Activated T-helper 1 cell treated with Interleukin-2 at 50 U/mL for 16 hours (primary cell): ENCODE measurements at places on chromosomes 1 and 21.

- no peak for DNase-seq
Measured at GRCh38 chr1:206521694-206522402, 14.5 kb downstream of the RASSF5 start.

DNA sequence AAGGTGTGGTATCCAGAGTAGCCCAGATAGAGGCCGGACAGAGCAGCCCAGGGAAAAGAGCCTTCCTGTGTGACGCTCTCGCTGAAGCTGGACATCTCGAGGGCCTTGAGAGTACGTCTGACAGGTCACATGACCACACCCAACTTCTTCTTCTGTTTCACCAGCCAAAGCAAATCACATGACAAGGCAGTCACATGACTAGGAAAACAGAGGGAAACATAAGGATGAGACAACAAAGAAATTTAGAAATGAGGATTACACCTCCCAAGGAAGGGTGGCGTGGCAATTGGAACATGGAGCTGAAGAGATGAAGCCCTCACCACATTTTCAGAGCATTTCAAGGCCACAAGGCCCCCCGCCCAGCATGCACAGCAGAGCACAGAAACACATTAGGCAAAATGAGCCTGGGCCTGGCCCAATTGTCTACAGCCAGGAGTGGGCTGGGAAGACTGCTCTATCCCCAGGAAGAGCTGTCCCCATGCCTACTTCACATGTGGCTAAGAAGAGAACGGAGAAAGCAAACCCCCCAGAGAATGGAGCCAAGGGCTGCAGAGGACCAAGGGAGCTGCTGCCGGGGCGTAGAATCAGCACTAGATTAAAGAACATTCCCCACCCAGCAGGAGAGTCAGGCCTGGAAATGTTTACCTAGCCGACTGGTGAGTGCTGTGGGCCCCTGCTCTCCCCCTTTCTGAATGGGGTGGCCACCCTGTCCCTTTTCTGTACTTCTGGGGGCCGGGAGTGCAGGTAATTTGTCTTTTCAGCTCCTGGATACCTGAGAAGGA, 305.1 kb downstream of the NPHP4 start:
- DNase-seq: no peak

- no peak for DNase-seq
Measured at GRCh38 chr1:78279051-78279450, 211.7 kb upstream of the PTGFR start.

- DNase-seq: no peak
Measured at GRCh38 chr1:226017070-226017469, 17.9 kb upstream of the SDE2 start.

GRCh38 chr1:16119504-16119903, 36.4 kb downstream of the EPHA2 start:
- DNase-seq: no peak

DNA sequence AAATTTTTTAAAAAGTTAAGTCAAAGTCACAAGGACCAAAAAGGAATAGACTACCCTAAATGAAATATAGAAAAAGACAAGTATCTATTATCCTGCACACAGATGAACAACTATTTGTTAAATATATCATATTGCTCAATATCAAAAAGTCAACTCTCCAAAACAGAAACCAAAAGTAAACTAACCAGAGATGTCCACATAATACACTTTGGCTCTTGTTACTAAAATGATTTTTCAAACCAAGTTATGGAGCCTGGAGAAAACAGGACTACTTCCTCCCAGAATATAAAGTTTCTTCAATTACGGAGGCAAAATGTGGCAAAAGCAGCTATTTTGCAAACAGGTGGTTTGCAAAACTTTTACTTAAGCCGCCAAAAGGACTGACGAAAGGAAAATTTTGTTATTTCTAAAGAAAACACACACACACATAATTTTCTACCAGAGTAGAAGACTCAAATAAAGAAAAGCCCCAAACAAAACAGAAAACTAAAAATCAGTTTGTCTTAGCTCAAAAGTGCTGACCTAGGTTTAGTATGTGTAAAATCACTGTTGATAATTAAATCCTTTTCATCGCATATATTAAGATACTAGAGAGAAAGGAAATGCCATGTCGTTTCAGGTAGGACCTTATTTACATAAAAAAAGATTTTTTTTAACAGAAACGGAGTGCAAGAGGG, 1.1 kb downstream of the DPYD start:
- no peak for DNase-seq

DNA sequence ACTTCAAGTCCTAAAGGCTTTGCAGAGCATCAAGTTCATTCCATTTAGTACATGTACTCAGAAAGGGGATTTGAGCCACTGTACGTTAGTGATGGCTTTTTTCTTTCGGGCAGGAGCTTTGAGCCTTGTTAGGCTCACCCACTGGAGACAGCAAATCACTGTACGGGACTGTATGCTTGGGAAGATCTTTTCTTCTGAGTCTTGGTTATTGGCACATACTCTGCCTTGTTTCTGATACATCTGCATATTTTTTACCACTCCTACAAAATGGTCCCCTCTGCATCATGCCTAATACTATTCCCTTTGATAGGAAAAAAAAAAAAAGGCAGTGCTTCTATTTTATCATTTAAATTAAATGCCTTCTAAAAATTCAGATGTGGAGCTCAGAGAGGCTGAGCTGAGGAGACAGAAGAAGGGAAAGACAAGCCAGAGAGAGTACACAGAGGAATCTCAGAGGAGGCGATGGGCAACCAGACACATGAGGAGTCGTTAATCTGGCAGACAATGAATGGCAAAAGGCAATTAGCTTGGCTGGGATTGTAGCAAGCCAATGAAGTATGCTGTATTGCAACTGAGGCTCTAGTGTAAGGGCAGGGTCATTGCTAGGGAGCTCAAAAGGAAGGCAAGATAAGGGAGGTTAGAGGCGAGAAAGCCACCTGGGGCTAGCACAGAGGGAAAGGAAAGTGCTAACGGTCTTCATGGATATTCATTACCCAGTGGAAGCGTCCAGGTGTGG, 39.4 kb downstream of the PHC2 start:
- no peak for DNase-seq

DNA sequence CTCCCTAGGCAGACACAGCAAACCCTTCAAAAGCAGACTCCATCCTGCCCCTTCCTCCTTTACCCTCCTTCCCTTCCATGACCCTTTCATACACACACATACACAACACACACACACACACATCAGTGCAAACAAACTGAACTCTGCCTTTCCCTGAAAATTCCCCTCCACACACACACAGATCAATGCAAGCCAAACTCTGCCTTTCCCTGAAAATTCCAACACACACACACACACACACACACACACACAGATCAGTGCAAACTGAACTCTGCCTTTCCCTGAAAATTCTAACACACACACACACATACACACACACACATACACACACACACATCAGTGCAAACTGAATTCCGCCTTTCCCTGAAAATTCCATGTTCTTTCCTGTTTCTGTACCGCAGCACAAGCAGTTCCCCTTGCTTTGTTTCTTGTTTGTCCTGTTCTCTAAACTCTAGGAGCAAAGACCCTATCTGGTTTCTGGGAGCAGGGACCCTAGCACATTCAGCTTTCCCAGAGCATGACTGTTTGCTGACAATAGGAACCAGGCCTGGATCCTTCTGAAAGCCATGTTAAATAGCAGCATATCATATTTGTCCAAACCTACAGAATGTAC, 91.0 kb downstream of the PTPN14 start:
- no peak for DNase-seq

- DNase-seq: no peak
Measured at GRCh38 chr1:85203573-85204171, 2.9 kb upstream of the SYDE2 start.

- DNase-seq: no peak
Measured at GRCh38 chr1:26221094-26221493, 12.9 kb upstream of the CEP85 start.

- no peak for DNase-seq
Measured at GRCh38 chr1:153058826-153059784, 1.8 kb upstream of the SPRR2A start.

GRCh38 chr1:36203554-36204346, 20.5 kb upstream of the THRAP3 start:
- DNase-seq: no peak

- DNase-seq: no peak
Measured at GRCh38 chr1:53878492-53879105, 11.0 kb downstream of the YIPF1 start.

DNA sequence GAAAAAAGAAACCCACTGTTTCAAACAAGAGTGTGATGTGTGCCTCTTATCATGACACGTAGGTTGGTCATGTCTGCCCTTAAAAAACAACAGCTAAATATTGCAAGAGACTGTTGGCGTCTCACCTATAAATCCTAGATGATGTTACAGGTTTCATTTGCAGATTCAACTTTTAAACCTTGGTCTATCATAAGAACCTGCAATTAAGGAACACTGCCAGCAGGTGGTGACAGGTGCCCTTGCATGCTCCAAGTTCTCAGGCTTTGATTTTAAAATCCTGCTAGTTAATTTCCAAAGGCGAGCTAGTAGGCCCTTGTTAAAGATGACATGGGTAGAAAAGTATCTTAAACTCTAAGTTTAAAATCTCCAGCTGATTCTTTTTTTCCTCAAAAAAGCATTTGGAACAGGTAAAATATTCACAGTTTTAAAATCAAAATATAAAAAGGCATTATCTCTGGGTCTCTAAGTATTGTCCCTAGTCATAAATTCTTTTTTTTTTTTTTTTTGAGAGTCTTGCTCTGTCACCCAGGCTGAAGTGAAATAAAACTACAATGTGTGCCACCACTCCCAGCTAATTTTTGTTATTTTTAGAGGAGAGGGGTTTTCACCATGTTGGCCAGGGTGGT, 39.1 kb downstream of the CLSTN1 start:
- peak; percentile 33 for DNase-seq

GRCh38 chr1:7120863-7121621, 335.8 kb downstream of the CAMTA1 start:
- DNase-seq: no peak

GRCh38 chr1:223710179-223711133, 1.9 kb upstream of the CAPN2 start:
- no peak for DNase-seq

- no peak for DNase-seq
Measured at GRCh38 chr1:59122527-59122926, 174.4 kb upstream of the FGGY start.

DNA sequence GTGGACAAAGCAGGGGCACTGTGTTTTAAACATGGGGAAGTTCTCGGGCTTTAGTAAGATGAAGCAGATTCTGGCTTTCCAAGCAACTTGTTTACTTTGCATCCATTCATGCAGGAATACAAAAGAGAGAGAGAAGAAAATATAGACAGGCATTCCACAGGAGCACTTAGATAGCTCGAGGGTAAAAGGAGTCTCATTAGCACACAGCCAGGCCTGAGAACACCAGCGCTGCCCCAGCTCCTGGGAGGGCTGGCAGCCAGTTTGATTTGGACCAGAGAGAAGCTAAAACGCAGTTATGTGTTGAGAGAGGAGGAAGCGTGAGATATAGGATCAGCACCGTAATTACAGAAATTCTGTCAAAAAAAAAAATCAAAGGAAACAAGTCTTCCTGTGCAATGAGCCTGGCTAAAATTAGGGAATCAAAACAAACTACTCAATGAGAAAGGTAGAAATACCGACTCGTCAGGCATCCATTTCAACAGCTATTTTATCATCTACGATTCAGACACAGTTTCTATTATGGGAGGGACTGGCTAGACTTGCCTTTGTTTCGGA, 68.2 kb downstream of the CLSTN1 start:
- DNase-seq: no peak

GRCh38 chr1:35708952-35709351, 9.7 kb downstream of the C1orf216 start:
- DNase-seq: no peak

- DNase-seq: no peak
Measured at GRCh38 chr1:65221638-65222339, 73.8 kb downstream of the AK4 start.

DNA sequence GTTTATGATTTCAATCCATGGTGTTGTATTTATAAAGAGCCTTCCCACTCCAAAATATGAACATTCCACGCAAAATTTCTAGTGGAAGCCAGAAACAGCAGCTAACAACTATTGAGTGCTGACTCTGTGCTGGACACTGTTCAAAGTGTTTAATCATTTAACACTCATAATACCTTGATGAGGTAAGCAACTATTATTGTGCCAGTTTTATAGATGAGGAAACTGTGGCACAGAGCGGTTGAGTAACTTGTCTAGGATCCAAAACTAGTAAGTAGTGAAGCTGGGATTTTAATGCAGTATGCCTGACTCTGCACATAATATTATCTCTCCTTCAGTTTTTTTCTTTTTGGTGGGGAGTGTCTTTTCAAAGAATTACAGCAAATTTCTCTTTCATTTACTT, 228.3 kb downstream of the SLC35F3 start:
- DNase-seq: no peak

GRCh38 chr1:173869021-173869359, 810 bp downstream of the ZBTB37 start:
- DNase-seq: no peak

- DNase-seq: peak; percentile 67
Measured at GRCh38 chr1:234772345-234773147, 162.6 kb upstream of the IRF2BP2 start.

DNA sequence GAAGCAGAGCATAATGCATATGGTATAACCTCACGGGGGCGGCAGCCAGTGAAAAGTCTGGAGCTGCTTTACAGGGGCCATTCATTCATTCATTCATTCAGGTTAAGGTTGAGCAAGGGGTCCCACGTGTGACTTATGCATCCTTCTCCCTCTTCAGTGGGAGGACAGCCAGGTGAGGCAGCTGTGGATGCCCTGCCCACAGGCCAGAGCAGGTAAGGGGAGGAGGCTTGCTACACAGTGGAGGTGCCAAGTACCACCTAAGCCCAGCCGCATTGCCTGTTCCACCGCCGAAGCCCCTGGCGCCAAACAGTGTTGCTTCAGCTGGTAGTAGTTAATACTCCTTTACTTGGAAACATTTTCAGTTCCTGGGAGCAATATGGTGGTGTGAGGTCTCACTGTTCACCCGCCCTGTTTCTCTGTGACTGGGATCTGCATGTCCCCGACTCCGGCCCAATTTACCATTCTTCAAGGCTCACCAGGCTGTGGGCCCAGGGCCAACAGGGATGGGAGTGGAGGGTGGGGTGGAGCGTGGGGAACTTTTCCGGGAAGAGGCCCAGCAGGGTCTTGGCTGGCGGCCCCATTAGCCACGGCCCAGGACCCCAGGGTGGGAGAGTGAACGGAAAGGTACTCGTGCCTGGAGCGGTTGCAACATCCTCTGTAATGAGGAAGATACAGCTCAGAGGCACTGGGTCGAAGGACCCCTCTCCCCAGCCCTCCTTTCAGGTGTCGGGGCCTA, 722 bp upstream of the PODN start:
- DNase-seq: no peak

- no peak for DNase-seq
Measured at GRCh38 chr21:43733060-43733459, 14.1 kb downstream of the PDXK start.

DNA sequence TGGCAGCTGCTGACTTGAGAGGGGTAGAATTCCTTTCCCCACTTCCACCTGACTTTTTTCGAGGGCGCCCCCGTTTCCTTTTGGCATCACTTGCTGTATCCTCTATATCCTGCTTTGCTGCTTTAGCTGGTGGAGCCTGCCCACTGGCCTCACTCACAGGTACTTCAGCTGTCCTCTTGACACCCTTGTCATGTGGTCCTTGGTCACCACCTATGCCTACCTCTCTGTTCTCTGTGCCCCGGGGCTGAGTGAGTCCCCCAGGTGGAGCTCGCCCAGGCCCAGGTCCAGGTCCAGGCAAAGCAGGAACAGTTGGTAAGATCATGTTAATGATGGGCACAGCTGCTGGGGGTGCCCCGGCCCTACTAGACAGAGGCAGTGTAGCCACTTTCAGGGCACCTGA, 4.5 kb downstream of the RFX5 start:
- DNase-seq: no peak

- DNase-seq: no peak
Measured at GRCh38 chr1:208928349-208929010, 655.0 kb upstream of the CAMK1G start.
